ENCODE measurements at places on chromosomes 2 and 18.

DNA sequence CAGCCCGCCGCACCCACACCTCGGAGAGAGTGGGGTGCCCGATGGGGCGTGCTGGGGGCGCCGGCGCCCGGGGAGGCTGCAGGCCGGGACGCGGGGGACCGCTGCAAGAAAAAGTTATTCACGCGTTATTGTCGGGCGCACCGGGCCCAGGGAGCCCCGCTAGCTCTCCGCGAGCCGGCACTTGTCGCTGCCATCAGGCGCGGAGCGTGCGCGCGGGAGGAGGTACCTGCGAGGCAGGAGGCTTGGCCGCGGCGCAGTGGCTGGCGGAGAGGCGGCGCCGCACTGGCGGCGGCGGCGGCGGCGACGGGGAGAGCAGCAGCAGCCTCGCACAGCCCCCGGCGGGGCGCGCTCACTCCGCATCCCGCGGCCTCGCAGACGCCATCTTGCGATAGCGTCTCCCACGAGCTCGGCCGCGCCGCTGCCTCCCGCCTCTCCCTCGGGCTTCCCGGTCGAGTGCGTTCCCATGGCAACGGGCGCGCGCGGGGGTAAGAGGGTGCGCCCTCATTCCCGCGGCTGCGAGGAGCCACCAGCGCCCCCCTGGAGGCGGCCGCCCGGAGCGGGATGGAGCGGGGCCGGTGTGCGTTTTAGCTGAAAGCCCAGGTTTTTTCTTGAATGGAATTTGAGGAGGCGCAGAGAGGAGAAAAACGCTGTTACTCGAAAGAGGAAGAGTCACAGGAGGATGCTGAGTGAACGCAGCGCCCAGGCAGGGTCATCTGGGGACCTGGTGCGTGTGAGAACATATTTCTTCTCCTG lies at the start of gene CHN1:
Gene CHN1, minus strand, starts transcription at position 402 of the 753 bp plus-strand sequence. CDS start 469 bp downstream, outside the sequence.
- DNase-seq: no peak

DNA sequence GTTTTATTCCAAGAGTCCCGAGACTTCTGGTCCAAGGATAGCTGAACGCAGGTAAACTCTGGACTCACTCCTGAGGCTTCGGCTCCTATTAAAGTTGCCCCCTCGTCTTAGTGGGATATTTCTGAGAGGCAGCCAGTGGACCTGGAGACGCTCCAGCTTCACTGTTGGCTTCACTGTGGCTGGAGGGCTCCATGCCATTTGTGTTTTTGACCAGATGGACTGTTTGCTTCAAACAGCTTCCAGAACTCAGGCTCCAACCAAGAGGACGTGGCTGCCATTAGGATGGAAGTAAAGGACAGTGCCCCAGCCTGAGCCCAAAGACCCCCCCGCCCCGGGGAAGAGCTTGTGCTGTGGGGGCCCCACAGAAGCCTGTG lies 94.4 kb upstream of the LDAH start:
- DNase-seq: no peak

DNA sequence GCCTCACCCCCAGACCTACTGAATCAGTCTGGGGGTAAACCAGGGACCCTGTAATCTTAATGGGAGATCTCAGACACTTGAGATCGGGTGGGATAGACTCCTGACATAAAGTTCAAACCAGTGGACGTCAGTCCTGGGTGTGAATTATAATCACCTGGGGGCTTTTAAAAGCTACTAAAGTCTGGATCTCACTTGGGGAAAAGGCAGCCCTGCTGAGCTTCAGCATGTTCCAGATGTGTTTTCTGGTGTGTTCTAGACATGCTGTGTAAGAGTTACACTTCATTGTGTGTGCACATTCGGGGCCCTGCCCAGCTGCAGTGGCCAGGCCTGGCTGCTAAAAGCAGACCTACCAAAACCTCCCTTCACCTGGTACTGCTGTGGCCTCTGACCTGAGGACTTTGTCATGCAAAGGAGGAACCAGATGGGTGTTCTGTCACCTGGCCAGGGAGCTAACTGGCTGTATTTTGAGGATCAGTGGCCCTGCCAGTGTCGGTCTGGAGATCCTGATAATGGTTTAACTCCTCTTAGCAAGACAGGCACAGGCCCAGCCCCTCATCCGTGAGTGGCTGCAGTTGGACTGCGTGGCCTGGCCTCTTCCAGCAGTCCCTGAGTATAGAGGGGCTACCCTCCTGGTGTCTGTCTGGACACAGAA lies 10.6 kb downstream of the RRM2 start:
- peak; percentile 26 for DNase-seq

DNA sequence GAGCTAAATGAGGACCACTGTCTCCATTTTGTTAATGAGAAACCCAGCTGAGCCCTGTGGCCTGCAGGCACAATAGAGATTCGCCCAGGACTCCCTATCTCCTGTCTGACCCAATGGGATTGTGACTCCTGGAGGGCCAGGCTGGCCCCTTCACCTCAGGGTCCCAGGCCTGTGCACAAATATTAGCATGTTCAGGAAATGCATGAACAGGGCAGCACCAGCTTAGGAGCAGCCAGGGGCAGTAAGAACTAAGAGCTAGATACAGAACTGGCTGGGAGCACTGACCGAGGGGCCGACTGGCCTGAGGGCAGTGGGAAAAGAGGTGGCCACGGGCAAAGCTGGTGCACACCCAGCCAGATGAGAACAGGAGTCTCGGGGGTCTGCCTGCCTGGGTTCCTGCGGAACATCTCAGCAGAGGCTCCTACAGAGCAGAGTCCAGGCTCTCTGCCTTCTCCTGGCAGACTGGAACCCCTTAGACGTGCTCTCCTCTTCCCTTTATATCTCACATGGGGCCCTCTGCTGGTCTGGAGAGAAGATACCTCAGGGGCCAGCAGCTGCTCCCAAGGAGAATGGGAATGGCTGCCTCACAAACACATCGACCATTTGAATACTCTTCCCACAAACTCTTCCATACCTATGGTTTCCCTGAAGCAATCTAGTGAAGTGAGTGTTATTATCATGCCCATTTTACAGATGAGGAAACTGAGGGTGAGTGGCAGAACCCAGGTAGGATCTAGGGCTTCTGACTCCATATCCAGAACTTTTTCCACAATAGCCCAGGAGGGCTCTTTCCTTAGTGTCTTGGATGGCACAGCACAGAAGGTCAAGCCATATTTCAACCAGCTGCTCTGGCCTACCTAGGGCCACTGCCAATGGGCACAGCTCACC lies 77.6 kb upstream of the OTOF start:
- DNase-seq: no peak

DNA sequence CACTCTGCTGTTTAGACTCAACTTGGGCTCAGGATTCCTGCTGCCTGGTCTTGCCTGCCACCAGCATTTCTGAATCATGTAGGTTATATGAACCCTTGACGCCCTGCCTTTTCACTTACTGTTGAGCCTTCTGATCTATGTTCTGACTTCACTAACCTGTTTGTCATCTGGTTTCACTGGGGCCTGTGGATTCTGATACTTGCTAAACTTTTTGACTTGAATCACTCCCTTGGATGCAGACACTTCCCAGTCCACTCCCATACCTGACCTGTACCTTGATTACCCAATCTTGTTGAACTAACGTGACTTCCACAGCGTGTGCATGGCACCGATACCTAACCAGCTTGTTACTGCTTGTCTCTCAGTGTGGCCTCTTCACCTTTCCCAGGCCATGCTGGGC lies 35.6 kb upstream of the SPAG16 start:
- no peak for DNase-seq

DNA sequence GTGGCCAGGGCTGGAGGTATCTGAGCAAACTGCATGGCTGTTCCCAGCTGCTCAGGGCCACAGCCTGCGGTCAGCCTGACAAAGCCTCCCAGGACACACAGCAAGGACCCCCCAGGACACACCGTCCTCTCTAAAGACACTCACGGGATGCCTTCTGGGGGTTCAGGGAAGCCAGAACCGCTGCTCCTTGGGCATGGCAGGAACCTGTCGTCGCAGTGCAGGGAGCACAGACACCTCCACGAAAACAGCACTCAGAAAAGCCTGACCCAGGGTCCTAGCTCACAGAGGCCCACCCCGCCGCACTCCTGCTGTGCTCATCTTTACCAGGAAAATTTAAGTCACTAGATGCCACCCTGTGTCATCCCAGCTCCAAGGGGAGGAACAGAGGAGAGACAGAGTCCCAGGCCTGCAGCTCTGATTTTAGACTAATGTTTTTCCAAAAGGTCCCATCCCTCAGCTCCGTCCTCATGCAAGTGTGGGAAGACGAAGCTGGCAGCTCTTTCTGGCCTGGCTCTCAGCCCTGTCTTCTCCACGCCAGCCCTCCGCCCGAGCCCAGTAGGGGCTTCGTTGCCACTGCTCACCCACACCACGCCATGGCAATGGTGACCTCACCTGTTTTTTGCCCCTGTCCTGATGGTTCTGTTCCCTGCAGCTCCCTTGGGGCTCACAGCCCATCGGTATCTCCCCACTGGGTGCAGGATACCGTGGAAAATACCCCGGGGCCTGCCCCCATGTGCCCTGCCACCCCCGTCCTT lies 23.9 kb upstream of the SLC66A3 start:
- no peak for DNase-seq

- DNase-seq: peak; percentile 14
Measured at GRCh38 chr2:138090330-138090729, 126.1 kb downstream of the HNMT start.

DNA sequence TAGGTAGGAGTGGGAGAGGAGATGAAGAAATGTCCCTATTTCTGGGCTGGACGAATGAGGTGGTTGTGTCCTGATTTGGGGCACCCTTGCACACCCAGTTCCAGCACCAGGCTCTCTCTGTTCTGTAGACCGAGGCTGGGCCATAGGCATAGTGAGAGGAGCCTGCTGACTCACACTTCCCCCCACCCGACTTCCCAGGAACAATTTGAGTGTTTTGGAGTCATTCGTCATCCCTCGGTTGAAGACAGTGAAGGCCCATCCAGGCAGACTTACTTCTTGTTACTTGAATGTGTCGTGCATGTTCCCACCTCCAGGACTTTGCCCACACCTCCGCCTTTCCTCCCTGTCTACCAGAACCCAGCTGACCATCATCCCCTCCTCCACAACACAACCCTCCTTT lies 179.1 kb downstream of the HAUS1 start:
- DNase-seq: no peak

All from hematopoietic multipotent progenitor cell treated with erythropoietin and hydrocortisone succinate and interleukin-3 and kit ligand, for 15 days (in vitro differentiated cells).